ENCODE measurements at places on chromosomes 1 and 21. TPM values are rescaled to one million over a fixed set of nuclear protein-coding genes. Genes with fewer than 3 reads are reported as not detected.

The CELA2B gene
- not detected for total RNA-seq

The C1orf185 gene
- total RNA-seq, result not detected

The CNN3 gene
- 318 TPM for total RNA-seq

The NMNAT2 gene
- total RNA-seq, result 0.49 TPM

Data from fibroblast of the aortic adventitia (primary cell).